ENCODE measurements at places on chromosomes 5 and 9.

DNA sequence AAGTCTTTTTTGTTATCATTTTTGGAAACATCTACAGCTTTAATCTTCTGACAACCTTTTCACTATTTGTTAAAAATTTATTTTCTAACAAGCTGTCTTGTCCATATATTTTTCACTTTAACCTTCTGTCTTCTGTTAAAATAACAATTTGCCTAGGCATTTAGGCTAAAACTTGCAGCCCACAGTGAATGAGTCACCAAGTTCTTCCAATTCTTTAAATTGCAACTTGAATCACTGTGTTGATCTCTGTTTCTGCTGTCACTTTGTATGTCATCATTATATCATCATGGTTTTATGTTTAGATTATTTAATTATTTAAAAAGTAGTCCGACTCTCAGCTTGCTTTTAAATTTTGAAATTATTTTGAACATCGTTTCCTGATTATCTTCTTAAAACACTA, 473.8 kb upstream of the PTPRD start:
- no peak for DNase-seq

DNA sequence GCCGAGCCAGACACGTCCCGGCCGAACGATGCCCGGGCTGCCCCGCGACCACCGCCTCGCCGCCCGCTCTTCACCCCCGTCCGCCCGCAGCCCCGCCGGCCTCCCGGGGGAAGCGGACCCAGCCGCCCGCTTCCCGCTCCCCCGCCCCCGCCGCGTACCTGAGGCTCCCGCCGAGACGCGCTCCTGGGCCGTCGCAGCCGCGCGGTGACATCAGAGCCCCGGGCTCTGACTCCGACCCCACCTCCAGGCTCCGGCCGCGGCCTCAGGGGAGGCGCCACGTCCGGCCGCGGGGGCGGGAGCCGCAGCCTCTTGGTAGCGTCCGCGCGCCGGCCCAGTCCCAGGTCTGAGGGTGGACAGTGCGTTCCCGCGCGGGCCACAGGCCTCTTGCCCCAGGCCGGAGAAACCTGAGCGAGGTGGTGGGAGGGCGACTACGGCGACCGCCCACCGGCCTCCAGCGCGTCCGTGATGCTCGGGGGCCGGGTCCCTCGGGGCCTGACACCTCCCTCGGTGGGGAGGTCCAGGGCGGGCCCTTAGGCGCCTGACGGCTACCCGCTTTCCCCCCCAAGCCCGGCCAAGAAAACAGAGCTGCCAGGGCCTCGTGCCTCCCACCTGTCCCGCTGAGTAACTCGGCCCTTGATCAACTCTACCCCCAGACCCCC, at the start of gene SHROOM1:
TSS of gene SHROOM1 (minus strand) at position 212 of the 659 bp plus-strand sequence. CDS start 4,507 bp downstream, outside the sequence.
- DNase-seq: no peak

DNA sequence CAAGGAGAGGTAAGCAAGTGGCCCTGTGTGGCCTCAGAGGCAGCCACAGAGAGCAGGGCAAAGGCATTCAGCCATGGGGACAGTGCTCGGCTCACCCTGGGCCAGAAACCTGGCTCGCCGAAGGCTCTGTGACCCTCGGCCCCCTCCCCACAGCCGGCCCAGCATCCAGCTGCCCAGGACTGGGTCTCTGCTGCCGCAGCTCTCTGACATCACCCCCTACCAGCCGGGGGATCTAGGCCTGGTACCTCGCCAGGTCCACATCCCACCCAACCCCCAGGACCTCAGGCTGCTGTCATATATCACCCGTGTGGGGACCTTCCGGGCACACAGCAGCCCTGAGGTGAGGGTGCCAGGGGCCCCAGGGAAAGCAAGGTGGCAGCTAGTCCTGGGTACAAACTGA, 2.6 kb downstream of the PTRH1 start:
- DNase-seq: no peak

- DNase-seq: no peak
Observed at GRCh38 chr9:106857811-106858470, 5.0 kb upstream of the ZNF462 start.
